ENCODE measurements at places on chromosomes 5 and 9.

GRCh38 chr5:76271836-76272235, 131.2 kb upstream of the IQGAP2 start:
- DNase-seq = no peak

- DNase-seq = no peak
Observed at GRCh38 chr9:92385001-92385400, 19.4 kb downstream of the OGN start.

- DNase-seq = no peak
Observed at GRCh38 chr9:126783949-126784348, 20.9 kb upstream of the ZBTB43 start.

DNA sequence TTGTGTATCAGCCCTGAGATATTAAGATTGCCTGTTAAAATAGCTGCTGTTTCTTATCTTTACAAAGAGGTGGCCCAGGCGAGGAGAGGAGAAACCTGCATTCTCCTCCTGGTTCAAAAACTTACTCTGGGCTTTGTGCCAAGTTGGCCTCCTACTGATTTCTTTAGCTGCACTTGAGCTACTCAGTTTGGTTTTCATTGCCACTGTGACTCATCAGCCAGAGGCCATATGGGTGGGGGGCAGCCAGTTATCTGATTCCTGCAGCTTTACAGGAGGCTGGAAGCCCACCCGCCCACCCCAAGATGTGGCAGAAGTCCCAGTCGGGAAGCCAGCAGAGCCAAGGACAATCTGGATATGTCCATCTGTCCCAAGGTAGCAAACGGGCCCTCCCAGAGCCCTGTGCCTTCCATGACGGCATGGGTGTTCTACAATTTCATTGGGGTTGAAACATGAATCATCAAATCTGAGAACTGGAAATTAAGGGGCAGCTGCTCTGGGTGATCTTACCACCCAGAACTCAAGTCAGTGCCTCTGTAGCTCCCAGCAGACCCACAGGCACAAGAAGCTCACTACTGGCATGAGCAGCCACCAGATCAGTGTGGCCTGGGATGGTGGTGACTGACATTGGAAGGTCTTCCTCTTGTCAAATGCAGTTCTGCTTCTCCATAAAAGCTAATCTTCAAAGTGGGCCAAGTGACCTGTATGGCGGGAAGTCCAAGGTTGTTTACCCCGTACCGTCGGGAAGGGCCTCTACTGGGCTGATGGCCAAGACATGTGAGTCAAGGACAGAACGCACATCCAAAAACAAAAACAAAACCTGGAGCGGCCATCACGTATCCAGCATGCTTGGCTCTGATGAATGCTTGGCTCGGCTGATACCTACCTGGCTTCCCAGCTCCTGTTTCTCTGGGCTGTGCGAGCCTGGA, 15.6 kb downstream of the FCN2 start:
- DNase-seq = no peak

DNA sequence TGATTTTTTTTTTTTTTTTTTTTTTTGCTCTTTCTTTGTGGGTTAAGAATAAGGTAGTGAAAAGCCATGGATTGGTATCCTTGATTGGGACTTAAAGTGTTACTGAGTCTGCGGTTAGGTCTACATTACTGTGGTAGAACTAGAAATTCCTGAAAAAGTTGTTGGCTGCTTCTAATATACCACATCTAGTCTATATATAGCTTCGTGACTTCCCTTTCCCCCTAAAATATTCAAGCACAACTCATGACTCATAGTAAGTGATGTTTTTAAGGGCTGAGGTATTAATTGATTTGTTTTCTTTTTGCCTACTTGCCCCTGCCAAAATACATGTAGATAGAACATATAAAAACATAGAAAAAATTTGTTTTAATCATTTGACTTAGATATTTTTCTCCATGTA, 247.6 kb downstream of the TMEM232 start:
- DNase-seq = no peak

DNA sequence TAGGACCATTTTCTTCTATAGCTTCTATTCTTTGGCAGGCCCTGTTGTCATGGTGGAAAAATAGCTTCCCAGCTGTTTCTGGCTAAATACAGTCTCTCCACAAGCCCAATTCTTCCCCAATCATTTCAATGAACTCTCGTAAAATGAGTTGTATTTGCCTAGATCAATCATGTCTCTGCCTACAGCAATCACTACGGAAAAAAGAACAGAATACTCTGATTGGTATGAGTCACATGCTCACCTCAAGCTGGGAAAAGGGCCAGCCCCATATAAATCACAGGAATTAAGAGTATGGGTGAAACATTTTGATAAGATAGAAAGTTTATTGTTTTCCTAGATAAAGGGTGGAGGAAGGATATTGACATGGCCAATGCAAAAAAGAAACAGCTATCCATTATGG, 711.4 kb downstream of the EFNA5 start:
- DNase-seq = no peak

DNA sequence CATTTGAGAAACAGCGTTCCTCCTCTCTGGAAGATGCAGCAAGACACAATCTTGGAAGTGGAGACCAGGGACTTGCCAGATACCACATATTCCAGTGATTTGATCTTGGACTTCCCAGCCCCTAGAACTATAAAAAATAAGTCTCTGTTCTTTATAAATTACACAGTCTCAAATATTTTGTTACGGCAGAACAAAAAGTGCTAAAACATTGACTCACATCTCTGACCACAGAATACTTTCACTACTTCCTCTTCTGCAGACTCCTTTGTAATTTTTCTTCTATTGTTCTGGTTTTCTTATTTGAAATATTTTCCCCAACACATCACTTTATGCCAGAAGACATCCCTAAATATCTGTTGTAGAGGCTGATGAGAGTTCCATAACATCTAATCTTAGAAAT, 706.1 kb upstream of the CDH18 start:
- DNase-seq = no peak

GRCh38 chr5:6827526-6828219, 114.4 kb downstream of the TENT4A start:
- peak; percentile 57 for DNase-seq

GRCh38 chr9:89750117-89750791, 145.4 kb downstream of the GADD45G start:
- no peak for DNase-seq

GRCh38 chr5:167639273-167639672, 652.2 kb upstream of the WWC1 start:
- DNase-seq = no peak

GRCh38 chr9:8760000-8760767, 960.6 kb upstream of the DMAC1 start:
- DNase-seq = no peak

DNA sequence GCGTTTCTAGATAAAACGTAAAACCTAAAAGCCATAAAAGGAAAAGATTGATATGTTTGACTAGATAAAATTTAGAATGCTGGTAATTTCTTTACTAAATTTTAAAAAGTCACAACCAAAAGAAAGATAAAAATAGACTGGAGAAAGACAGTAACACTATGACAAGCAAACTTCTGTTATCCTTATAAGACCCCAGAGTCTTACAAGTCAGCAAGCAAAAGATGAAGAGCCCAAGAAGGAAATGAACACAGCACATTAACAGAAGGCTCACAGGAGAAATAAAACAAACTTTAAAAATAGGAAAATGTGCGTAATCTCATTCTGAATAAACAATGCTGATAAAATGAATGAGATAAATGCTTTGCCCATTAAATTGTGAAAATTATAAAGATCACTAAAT, 29.7 kb downstream of the IL7R start:
- DNase-seq = no peak

DNA sequence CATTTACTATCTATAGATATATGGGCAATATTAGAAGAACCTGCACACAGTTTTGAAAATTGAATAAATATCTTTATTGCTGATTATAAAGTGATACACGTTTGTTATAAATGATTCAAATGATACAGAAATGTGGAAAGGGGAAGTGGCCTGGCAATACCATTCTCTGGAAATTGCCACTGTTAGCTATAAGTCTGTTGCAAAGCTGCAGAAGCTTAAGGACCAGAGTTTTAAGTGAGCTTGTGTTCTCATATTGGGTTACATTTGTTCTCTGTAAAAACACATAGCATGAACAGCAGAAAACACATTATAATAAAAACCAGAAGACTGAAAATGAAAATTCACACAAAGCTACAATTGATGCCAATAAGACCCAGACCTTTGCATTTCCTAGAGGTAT, 59.6 kb downstream of the RASGRF2 start:
- no peak for DNase-seq

DNA sequence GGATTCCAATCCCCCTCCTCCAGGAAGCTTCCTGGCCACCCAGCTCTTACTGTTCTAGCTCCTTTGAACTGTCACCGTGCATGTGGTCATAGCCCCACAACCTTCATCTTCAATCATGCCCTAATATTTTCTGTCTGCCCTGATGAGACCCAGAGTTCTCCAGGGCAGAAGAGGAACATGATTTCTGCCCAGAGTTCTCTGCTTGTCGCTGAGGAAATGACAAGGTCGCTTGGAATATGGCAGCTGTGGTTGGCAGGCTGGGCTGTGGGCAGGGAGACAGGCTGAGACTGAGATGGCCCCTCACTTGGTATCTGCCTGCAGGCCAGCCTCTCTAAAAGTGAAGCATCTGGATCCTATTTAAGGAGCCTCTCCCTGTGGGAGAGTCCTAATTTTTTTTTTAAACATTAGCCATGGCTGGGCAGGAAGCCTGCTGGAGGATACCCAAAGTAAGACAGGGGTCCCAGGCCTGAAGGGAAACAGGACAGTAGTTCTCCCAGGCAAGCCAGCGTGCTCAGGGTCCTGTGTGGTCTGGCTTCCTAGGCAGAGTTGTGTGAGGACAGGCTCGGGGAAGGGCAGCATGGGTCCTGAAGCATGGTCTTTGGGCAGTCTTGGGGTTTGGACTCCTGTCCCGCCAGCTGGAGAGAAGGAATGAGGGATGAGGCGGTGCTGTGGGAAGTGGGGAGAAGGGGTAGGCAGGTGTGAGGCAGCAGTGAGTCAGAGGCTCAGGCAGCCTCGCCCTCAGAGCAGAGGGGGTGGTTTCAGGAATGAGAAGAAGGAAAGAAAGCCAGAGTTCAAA, 242.1 kb downstream of the FSTL4 start:
- DNase-seq = no peak

DNA sequence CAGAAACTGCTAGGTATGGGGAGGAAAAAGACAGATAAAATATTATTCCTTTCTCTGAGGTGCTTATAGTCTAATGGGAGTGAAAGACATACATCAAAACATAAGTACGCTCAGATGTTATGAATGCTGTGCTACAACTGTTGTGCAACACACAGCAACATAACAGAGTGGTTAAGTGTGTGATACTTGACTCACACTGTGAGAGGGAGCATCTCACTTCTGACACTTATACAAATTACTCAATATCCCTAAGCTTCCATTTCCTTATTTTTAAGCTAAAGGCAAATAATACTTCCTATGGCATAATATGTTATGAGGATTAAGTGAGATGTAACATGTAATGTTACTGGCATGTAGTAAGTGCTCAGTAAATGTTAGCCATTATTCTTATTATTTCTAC, 110.6 kb upstream of the FER start:
- no peak for DNase-seq

DNA sequence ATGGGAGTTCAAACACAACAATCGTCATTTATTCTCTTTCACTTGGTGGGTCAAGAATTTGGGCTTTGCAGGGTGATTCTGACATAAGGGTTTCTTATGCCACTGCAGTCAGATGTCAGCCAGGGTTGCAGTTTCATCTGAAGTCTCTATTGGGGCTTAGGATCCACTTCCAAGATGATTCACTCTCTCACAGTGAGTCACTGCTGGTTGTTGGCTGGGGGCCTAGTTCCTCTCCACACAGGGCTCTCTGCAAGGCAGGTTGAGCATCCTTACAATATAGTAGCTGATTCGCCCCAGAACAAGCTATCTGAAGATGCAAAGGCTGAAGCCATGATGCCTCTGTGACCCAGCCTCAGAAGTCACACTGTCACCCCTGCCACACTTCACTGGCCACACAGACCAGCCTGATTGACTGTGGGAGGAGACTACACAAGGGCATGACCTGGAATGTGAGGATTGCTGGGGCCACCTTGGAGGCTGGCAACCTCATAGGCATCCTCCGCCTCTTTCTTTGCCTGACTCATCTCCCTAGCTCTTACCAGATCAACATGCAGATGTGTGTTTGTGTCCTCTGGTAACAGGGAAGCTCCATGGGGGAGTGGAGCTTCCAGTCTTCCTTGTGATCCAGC, 4.5 kb upstream of the CARD19 start:
- DNase-seq = peak; percentile 83

- DNase-seq = no peak
Observed at GRCh38 chr9:8864545-8864896, 1064.9 kb upstream of the DMAC1 start.

- peak; percentile 75 for DNase-seq
Observed at GRCh38 chr5:88690409-88691229, 192.4 kb downstream of the MEF2C start.

DNA sequence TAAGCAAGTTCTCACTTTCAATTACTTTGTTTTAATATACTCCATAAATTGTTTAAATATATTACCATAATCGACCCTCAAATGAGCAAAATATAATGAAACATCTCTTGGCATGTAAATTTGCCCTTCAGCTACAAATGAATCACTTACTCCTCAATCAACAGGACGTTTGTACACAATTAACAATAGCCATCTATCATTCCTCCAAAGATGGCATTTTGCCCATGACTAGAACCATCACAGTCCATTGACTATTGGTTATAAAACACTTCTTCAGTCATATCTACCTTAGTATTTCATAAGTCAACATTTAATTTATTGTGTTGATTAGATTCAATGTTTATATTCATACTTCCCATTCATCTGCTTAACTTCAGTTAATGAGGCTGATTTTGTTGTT, 127.2 kb downstream of the CTNND2 start:
- no peak for DNase-seq

GRCh38 chr5:129496421-129496820, 36.3 kb downstream of the ADAMTS19 start:
- no peak for DNase-seq

DNA sequence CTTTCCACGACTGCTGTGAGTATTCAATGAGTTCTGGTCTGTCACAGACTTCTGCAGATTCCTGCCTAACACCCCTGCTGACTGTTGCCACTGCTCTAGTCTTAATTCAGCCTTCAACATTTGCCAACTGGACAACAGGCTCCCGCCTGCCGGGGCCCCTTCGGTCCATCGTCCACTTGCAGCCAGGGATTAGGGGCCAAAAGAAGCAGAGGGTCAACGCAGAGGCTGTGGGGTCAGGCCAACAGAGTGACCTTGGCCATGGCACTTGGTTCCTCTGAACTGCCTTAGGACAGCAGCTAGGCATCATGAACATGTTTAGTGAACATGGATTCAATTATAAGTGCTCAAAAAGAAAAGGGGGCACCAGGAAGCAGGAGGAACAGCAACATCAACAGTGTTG, 28.7 kb downstream of the MORN5 start:
- no peak for DNase-seq
